Activated gamma-delta T cell treated with Interleukin-2 at 50 U/mL for 16 hours (primary cell): ENCODE measurements at places on chromosomes 5 and 9.

DNA sequence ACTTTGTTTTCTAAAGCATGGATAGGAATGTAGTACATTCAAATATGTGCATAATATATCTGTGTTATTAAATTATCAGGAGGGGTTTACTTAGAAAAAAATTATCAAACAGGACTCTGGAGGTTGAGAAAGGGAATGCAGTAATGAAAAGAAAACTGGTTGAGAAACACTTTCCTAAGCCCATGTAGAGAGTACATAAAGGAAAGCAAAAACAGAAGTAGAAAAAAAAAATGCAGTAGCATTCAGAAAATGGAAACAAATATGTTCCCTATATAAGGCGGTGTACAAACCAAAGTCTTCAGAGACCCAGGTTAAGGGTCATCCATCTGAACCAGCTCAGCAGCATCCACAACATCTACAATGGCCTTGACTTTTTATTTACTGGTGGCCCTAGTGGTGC, at the start of gene IFNA8:
Gene IFNA8, plus strand, starts transcription at position 301 of the 400 bp plus-strand sequence. Its CDS starts 60 bp downstream, at position 361.
- DNase-seq, result no peak

DNA sequence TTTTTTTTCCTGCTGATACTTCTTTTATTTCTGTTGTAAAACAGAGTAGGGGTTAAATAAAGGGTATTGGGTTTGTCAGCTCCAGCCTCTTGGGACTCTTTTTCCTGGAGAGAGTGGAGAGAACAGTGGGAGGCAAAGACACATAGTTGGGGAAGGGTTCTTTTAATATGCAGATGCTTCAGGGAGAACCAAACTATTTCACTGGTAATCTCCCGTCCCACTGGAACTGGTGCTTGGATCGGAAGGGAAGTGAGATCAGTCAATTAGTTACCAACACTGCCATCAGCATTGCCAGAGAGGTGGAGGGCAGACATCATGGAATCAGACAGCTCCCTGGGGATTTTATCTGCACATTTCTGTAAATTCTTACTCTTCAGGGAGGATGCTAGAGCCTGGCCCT, 47.6 kb upstream of the ELOVL7 start:
- no peak for DNase-seq

DNA sequence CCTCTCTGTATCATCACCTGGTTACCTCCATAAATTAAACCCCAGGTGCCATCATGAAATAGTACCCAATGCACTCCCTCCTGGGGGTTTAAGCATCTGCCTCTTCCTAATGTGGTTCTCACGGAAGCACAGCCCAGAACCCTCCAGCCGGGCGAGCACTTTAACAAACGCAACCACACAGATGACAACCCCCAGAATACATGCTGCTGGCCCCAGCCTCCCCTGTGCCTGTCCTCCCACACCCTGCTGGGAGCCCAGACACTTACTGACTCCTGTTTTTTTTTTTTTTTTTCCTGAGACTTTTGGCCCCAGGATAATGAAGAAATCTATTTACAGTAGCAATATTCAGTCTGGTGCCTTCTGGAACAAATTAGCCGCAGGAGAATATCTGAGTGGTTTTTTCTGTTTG, 50.0 kb upstream of the COL5A1 start:
- DNase-seq, result no peak

GRCh38 chr9:71628247-71628646, 140.1 kb downstream of the CEMIP2 start:
- no peak for DNase-seq

GRCh38 chr9:92499701-92500100, 17.4 kb upstream of the ASPN start:
- no peak for DNase-seq

- DNase-seq, result no peak
Measured at GRCh38 chr9:124349675-124350493, 65.4 kb downstream of the PSMB7 start.

GRCh38 chr9:27564670-27565069, 8.6 kb downstream of the C9orf72 start:
- no peak for DNase-seq

GRCh38 chr5:102654559-102655349, 100.4 kb upstream of the PAM start:
- no peak for DNase-seq

- DNase-seq, result no peak
Measured at GRCh38 chr5:109247986-109248385, 161.8 kb downstream of the PJA2 start.

GRCh38 chr9:99762470-99762869, 59.2 kb upstream of the NR4A3 start:
- no peak for DNase-seq
